K562 (cell line): ENCODE measurements at places on chromosomes 5 and 9.

GRCh38 chr9:104748359-104749031 lies 1.0 kb downstream of the NIPSNAP3A start:
- DNase-seq: peak; percentile 15

DNA sequence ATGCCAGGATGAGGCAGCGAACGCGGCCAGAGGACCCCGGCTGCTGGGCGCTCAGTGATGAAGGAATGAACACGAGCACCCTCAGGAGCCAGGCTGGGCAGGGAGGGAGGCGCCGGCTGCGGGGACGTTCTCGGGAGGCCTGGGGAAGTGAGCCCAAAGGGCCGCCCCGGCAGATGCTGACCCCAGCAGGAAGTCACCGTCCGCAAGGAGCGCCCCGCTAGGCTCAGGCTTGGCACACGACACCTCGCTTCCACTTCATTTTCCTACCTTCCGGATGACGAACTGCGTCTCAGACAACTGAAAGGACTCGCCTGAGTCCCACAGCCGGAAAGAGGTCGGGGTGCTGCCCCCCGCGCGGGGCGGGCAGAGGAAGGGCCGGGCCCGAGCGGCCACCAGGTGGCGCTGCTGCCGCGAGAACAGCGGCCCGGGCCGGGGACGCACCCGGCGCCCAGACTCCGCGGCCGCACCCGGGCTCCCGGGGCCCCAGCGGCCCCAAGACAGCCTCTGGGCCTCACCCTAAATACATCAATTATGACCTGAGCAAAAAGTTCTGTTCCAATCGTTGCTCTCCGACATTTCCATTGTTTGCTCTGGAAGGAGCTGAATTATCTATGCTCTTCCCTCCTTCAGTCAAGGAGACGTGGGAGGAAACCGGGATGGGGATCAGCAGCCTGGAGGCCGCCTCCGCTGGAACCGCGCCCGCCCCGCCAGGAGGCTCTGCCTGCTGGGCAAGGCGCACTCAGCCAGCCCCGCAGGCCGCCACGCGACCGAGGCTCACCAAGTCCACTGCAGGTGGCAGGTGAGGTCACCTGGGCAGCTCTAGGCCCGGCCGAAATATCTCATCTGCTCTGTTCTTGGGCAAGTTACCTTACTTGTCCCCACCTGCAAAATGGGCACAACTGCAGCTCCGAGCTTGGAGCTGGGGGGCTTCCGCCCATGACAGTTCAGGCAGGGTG lies 107.0 kb downstream of the ZNF354C start:
- DNase-seq: peak; percentile 94

DNA sequence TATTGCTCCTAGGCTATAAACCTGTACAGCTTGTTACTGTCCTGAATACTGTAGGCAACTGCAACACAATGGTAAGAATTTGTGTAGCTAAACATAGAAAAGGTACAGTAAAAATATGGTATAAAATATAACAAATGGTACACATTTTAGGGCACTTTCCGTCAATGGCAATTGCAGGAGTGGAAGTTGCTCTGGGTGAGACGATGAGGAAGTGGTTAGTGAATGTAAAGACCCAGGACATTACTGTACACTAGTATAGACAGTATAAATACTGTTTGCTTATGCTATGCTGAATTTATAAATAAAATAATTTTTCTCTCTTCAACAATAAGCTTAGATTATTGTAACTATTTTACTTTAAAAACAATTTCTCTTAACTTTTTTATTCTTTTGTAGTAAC lies 15.6 kb upstream of the ADRB2 start:
- no peak for DNase-seq

DNA sequence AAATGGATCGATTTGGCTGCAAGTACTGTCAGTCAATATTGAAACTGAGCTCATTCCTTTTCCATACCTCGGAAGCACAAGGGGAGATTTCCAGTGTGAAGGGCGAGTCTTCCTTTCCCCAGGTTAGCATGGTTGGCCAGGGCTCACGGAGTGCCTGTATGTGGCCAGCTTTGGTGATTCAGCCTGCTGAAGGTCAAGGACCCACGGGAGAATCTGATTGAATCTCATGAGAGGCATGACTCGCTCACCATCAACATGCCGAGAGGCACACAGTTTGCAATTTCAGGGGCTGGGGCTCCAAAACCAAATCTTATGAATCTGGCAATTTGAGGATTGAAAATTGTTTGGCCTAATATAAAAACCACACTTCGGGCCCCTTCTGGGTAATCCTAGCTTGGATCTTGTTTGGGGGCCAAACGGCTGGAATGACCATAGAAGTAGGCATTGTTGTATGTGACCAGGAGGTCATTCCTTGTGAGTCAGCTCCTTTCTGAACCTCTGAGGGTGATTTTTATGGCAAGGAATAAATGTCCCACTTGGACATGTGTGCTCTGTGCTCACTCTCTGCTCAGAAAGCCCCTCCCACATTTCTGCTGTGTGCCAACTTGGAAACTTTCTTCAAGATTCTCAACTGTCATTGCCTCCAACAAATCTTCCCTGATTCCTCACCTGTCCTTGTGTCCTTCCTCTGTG lies 69.8 kb downstream of the DOCK2 start:
- DNase-seq: no peak
